ENCODE measurements at places on chromosomes 2 and 18.

DNA sequence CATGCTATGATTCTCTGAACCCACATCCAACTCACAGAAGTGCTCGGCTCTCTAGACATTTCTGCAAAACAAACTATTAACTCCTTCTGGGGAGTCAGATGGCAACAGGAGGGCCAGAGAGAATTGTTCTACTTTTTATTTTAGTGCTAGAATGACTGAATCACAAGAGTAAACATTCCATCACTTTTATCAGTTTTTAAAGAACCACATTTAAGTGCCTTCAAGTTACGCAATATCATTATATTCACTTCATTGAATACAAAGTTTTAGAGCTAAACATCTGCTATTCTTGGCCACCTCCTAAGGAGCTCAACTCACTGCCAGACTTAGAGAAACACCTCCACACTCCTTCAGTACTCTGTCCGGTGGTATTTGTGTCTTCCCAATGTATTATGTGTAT, 22.4 kb downstream of the B4GALT6 start:
- DNase-seq = no peak

- DNase-seq = no peak
Measured at GRCh38 chr2:26711457-26712161, 19.1 kb downstream of the KCNK3 start.

GRCh38 chr18:7779211-7779610, 212.1 kb downstream of the PTPRM start:
- no peak for DNase-seq

DNA sequence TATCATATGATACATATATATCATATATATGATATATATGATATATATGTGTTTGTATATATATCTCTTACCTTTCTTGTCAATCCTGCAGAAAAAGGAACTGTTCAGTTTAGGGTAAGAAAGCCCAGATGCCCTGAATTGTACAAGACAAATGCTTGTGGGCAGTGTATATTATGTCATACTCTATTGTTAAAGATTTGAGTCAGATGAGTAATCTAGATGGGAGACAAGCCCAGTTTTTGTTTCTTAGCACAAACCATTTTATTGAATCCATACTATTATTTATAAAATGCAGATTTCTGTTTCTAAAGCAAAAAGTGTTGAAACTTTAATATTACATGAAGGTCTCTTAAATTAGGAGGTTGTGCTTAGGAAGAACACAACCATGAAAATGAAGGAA, 90.6 kb downstream of the VRK2 start:
- no peak for DNase-seq

- no peak for DNase-seq
Measured at GRCh38 chr2:108911807-108912628, 77.0 kb downstream of the EDAR start.

- DNase-seq = no peak
Measured at GRCh38 chr2:61434314-61434713, 36.6 kb downstream of the USP34 start.

- no peak for DNase-seq
Measured at GRCh38 chr18:62664414-62664813, 50.9 kb upstream of the PHLPP1 start.

- no peak for DNase-seq
Measured at GRCh38 chr2:177680866-177681712, 288.5 kb downstream of the AGPS start.

DNA sequence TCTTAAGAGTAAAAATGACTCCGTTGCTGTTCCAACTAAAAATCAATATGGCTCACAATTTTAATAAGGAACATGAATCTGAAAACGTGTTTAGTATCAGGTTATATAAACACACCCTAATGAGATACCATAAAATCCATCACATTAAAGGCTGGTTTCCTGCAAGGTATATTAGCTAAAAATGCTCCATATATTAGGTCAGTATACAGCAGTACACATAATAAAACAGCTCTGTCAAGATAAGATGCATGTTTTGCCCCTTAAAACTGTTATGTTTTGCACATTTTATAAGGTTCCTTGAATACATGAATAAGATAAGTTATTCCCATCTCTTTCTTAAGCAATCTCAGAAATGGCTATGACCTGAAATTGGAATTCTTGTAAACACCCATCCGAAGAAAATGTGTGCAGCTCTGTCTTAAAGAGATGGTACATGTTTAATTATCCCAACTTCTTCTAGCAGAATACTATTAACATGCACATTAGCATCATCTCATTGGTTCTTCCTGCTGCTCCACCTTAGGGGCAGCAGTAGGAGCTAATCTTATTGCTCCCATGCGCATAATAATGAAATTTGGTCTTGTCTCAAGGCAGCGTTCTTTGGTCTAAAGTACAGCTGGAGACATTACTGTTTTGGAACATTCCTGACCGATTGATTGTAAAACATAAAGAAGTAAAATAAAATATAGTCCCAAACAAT, 836.1 kb upstream of the FANCL start:
- no peak for DNase-seq

- no peak for DNase-seq
Measured at GRCh38 chr18:45764000-45764686, 40.2 kb downstream of the SLC14A1 start.

DNA sequence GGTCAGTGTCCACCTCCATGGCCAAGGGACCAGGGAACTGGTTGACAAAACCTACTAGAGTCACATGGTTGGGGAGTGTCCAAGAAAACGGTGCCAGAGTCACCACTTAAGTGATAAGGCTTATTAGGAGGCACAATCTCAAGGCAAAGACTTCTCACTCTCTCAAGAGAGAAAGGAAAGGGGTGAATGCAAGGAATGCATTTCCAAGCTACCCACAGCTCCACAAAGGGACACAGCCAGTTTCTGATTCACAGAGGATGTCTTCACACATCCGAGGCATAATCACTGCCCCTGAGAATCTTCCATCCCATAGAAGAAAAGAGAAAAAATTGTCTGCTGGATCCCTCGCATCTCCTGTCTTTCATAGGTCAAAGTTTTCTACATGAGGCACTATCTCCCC, 269.3 kb downstream of the TNS1 start:
- no peak for DNase-seq

DNA sequence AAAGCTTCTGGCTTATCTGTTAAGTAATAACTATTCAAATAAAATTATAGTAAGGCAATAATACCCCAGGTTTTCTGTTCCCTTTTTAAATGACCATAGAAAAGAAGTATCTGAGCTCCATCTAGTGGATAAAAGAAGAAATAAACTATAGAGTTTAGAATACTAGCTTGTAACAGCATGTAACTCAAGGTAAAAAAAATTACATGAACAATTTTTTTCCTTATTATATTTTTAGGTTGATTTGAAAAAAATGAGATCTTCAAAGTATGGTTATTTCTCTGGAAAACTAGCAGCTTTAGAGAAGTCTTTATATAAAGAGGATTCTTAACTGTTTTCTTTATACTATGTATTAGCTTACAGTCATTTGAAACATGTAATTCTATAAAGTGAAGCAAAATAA, 58.1 kb downstream of the NCKAP1 start:
- DNase-seq = peak; percentile 18

DNA sequence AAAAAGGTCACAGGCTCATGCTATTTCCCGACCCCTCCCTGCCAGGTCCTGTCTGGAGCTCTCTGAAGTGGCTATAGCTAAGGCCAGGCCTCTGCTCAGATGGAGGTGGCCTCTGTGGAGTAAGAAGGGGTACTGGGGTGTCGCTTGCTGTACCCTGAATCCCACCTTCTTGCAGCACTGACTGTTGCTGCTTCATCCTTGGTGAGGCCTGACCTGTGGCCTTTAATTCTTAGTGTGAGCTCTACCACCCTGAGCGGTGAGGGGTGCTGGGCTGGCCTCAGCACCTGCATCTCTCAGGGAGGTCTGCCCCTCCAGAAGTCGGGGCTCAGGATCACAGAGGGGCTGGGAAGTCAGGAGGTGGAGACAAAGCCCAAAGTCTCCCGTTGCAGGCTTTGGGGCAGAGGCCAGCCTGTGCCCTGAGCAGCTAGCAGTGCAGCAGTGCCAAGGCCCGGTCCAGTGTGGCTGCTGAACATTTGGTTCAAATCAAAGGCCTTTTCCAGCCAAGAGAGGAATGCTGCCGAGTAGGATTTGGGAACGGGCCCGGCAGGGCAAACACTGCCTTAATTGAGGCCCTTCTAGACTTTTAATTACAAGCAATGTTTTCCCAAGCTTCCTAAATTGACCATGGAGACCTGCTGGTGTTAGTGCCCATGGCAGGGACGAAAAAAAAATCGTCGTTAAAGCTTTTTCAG, 133.5 kb upstream of the HAAO start:
- DNase-seq = peak; percentile 15

DNA sequence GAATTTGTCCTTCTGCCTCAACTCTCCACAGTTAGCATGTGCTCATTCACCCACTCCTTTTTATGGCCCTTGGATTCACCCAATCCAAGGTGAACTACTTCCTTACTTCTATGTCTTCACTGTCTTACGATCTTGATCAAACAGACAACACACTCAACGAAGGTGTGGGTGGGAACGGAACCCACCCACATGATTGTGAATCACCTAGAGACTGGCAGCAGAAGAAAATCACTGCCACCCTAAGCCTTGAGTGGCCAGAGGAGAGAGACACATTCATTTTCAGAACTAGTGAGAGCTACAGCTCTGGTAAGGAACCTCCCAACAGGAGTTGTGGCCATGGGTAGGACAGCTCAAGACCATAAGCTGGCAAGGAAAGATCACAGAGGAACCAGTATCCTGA, 194.3 kb downstream of the PLCL1 start:
- DNase-seq = no peak

GRCh38 chr2:8525582-8526402, 156.1 kb upstream of the ID2 start:
- peak; percentile 90 for DNase-seq

DNA sequence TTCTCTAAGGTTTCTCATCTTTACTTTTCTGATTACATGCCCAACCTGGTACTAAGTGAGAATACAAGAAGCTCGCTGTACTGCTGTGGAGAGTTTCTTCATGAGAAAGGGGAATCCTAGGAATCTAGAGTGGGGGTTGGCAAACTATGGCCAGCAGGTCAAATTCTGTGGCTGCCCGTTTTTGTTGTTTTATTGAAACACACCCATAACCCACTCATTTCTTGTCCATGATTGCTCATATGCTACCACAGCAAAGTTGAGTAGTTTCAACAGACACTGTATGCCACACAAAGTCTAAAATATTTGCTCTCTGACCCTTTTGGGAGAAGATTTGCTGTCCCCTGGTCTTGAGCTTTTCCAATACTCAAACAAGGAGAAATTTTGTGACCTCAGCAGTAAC, 58.8 kb downstream of the C2orf74 start:
- no peak for DNase-seq

DNA sequence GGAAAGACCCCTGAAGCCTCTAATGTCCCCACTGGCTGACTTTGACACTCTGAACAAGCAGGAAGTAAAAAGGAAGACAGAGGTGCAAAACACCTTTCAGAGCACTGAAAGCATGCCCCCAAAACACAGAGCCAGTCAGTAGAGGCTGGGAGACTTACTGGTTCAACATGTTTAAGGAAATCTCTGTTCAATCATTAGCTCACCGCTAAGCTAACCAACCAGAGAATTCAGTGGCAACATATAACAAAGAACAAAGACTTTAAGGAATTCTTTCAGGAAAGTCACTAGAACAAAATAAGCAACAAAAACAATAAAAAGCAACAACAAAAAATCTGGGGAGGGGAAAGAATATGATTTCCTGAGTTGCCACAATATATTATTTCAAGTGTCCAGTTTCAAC, 24.1 kb upstream of the RNU4ATAC start:
- DNase-seq = no peak

- DNase-seq = no peak
Measured at GRCh38 chr2:233235977-233236376, 15.5 kb upstream of the ATG16L1 start.

DNA sequence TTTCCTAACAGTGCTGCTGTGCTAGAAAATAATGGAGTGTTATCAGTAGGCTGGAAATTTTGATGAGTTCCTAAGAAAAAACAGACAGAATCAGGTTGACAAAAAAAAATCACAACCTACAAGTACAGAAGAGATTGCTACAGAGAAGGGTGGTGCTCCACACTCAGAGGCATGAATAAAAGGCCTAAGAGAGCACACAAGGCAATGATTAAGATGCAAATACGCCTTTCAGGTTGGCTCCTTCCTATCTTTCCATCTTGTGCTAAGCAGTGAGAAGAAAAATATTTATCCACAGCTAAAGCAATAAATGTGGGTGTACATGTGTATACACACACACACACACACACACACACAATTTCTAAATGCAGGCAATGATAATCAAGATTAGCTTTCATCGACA, 130.6 kb upstream of the UBE2E3 start:
- no peak for DNase-seq

- DNase-seq = no peak
Measured at GRCh38 chr18:8341481-8342230, 267.6 kb upstream of the RAB12 start.

GRCh38 chr2:138013639-138014038, 49.4 kb downstream of the HNMT start:
- DNase-seq = no peak

DNA sequence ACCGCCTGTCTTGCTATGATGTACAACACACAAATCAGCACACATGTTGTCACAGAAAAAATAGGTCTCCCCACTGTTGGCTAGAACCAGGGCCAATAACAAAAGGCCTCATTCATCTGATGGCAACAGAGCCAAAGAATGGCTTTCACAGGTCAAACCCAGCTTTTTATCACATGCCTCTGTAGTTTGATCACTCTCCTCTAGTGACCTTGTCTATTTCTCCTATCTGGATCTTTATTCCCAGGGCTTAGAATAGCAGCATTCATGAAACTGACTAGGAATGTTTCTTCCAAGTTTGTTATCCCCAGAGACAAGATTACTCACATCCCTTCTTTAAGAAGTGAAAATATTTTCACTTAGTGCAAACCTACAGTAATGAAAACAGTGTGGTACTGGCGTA, 285.8 kb upstream of the GYPC start:
- DNase-seq = no peak

DNA sequence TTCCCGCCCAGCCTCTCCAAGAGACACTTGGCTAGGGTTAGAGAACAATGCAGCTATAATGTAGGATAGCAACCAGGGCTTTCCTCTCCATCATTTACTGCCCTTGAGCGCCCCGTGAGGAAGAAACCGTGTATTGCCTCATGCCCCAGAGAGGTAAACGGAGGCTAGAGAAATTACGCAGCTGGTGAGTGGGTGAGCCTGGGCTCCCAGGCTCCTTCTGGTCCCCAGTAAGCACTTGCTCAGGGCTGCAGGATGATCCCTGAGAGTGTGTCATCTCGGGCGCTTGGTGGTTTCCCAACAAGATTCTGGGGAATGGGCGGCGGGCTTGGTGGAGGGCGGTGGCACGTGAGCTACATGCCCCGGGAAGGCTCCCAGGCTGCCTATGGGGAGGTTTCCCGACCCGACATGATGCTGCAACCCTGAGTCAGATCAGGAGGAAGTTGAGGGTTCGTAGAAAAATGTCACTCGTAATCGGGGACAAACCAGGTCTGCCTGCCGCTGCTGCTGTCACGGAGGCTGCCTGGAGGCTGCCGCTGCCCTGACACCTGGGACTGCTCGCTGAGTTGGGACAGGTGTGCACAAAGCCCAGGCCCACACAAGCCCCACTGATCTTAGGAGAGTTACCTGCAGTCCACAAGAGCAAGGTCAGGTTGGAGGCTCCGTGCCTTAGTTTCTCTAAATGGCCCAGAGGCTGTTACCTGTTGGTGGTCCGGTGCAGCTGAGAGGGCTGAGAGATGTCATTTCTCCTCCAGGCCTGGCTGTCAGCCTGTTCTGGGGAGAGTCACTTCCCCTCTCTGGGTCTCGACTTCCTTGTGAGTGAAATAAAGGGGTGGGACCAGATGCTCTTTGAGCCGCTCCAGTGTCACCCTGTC, at the start of gene GPR55:
Gene GPR55, minus strand, starts transcription at position 773 of the 872 bp plus-strand sequence. CDS start 14,280 bp downstream, outside the sequence.
- no peak for DNase-seq

- DNase-seq = no peak
Measured at GRCh38 chr2:127479866-127480743, 46.2 kb downstream of the IWS1 start.

- no peak for DNase-seq
Measured at GRCh38 chr18:572091-572830, 7.9 kb upstream of the CETN1 start.
